ENCODE measurements at places on chromosomes 2 and 18. TPM values are rescaled to one million over a fixed set of nuclear protein-coding genes. Genes with fewer than 3 reads are reported as not detected.

Gene OTX1
- polyA plus RNA-seq = not detected

Gene DSC2
- polyA plus RNA-seq = not detected

Gene IL1R2
- polyA plus RNA-seq = 0.35 TPM

Gene ICA1L
- polyA plus RNA-seq = 3.3 TPM

Gene IL1A
- polyA plus RNA-seq = 0.51 TPM

Gene CD8B
- not detected for polyA plus RNA-seq

Gene SLC25A12
- 27.3 TPM for polyA plus RNA-seq

Gene MEIS1
- 87.2 TPM for polyA plus RNA-seq

Gene HOXD3
- not detected for polyA plus RNA-seq

Gene EGR4
- polyA plus RNA-seq = not detected

Gene ANKRD30BL
- not detected for polyA plus RNA-seq

Gene R3HDM1
- 39.1 TPM for polyA plus RNA-seq

Gene RAB1A
- 215 TPM for polyA plus RNA-seq

Gene RAD51AP2
- not detected for polyA plus RNA-seq

All from AG04450 (cell line).